Stimulated activated CD8-positive, alpha-beta memory T cell treated with anti-CD3 and anti-CD28 coated beads, Interleukin-7, amount 100 ng/mL, for 24 hours (primary cell): ENCODE measurements at places on chromosomes 2 and 18.

DNA sequence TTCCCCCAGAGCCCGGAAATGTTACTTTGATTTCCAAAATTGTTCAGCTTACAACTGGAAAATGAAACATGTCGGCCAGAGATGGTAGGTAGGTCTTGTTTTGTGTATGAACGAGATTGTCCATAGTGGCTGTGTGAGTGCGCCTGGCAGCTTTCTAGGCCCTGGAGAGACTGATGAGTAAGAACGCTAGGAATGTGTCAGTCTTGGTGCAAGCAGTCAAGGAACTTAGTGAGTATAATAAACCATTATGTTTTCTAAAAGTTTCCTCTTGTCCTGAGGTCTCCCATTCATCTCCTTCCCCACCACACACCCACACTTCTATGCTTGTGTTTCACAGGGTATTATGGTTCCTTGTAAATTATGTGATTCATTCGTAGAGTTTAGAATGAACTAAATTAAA is 234.2 kb downstream of the CDH2 start:
- DNase-seq = no peak

GRCh38 chr18:58350526-58350925 is 278.4 kb downstream of the ALPK2 start:
- DNase-seq = no peak

GRCh38 chr2:200575957-200576356 is 9.9 kb upstream of the AOX1 start:
- no peak for DNase-seq

DNA sequence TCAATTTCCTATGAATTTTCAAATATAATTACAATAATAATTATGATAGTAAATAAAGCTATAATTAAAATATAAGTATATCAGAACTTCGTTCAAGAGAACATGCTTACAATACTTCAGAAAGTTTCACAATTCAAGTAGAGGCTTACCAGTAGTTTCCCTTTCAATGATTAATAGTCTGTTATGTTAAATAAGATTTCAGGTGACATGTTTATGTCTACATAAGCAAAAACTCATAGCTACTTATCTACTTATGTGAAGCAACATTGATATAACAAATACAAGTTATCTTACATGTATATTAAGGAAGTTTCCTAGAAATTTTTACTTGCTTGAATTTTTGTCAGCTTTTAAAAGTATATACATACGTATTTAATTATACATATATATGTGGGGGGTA is 4.5 kb upstream of the COL3A1 start:
- DNase-seq = no peak

GRCh38 chr2:120228503-120228902 is 5.3 kb upstream of the TMEM185B start:
- DNase-seq = no peak
